Stomach (tissue), 19 donors: ENCODE measurements at places on chromosomes 7 and 10. TPM values are rescaled to one million over a fixed set of nuclear protein-coding genes. Genes with fewer than 3 reads are reported as not detected.

Gene PRLHR
- total RNA-seq: not detected

Gene SH3PXD2A
- total RNA-seq: 31.2 TPM

Gene TSPAN15
- 97.4 TPM for total RNA-seq

GRCh38 chr10:932589-932988 lies 1.1 kb upstream of the LARP4B start:
- peak overlapping the region; percentile 86 for H3K4me3 ChIP-seq
- no peaks in the 10 kb centered on the region for H3K36me3 ChIP-seq
- peak overlapping the region; percentile 99 for H3K27ac ChIP-seq

DNA sequence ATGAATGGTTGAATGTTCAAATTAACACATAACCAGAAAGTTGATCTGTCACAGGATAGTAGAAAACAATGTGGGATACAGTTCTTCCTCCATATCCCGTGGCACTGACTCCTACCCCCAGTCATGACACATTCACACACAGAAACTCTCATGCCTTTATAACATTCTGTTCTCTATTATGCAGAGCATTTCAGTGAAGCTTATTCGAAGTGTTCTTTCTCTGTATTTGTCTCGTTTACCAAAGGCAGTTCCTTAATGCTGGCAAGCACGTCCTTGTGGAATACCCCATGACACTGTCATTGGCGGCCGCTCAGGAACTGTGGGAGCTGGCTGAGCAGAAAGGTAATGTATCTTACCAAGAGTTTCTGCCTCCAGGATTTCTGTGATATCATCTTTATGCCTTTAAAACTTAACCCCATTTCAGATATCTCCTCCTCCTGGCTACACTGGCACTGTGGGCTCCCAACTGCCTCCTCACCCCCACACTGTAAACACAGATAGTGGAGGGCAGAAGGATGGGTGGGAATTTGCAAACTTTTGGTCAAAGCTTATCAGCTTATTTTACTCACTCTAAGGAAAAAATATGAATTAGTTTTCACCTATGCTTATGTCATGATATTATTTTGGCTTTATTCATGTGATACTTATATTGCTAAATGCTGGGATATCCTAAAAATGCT lies 34.1 kb downstream of the BLVRA start:
- no peak overlapping the region for H3K27ac ChIP-seq
- peaks cover 14% of the 10 kb centered on the region for H3K4me1 ChIP-seq
- no peaks in the 10 kb centered on the region for H3K27me3 ChIP-seq
- H3K4me3 ChIP-seq: no peak overlapping the region
- no peak for DNase-seq

DNA sequence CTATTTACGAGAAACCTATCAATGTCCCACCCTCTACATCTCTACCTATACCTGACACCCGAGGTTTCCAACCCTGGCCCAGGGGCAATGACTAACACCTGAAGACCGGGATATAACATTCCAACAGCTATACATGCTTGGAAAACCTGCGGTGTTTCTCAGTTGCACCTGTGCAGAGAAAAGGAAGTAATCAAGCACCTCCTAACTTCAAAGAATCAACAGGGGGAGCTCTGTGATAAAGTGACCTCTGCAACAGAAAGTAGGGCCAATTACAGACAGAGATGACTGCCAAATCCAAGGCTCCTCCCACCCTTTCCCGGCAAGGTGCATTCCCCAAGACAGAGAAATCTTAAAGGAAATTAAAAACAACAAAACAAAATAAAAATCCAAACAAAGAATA lies 41.3 kb downstream of the CCDC6 start:
- H3K27ac ChIP-seq: peak overlapping the region; percentile 13
- DNase-seq: peak; percentile 65
- H3K4me3 ChIP-seq: no peak overlapping the region
- H3K36me3 ChIP-seq: no peaks in the 10 kb centered on the region

GRCh38 chr10:22334414-22335172 lies 10.7 kb upstream of the SPAG6 start:
- peaks cover 35% of the 10 kb centered on the region for H3K4me1 ChIP-seq
- peaks cover 41% of the 10 kb centered on the region for H3K27me3 ChIP-seq
- no peak overlapping the region for H3K27ac ChIP-seq
- H3K36me3 ChIP-seq: peaks cover 7% of the 10 kb centered on the region
- no peak for DNase-seq
- peak overlapping the region; percentile 51 for H3K4me3 ChIP-seq
